ENCODE measurements at places on chromosomes 2 and 18. TPM values are rescaled to one million over a fixed set of nuclear protein-coding genes. Genes with fewer than 3 reads are reported as not detected.

DNA sequence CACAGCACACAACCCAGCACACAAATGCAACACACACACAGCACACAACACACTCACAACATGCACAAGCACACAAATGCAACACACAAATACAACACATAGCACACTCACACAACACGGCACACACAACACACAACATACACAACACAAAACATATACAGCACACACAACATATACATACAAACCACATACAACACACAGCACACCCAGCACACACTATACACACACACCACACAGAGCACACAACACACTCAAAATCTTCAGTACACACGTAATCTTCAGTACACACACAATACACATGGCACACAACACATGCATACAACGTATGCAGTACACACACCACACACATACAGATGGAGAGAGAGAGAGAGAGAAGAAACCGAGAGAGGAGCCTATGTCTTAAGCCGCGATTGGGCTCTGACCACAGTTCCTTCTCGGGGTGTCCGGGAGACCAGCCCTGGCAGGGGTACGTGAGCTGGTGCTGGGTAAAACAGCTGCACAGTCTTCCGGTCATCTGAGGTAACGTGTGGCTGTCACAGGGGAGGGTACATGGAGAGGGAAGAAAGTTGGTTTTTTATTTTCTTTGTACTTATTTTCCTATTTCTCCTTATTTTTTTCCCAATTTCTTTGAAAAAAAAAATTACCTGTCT is 25.1 kb downstream of the POU3F3 start:
- no peak overlapping the region for H3K27ac ChIP-seq
- H3K27me3 ChIP-seq, result peaks cover 50% of the 10 kb centered on the region
- no peak overlapping the region for H3K4me3 ChIP-seq
- H3K36me3 ChIP-seq, result no peaks in the 10 kb centered on the region

GRCh38 chr18:62584241-62585120 is 61.7 kb downstream of the ZCCHC2 start:
- peaks cover 11% of the 10 kb centered on the region for H3K36me3 ChIP-seq
- H3K27ac ChIP-seq, result peak overlapping the region; percentile 90
- peak; percentile 87 for DNase-seq
- peaks cover 35% of the 10 kb centered on the region for H3K4me1 ChIP-seq

- DNase-seq, result no peak
- H3K27ac ChIP-seq, result peak overlapping the region; percentile 84
- no peaks in the 10 kb centered on the region for H3K36me3 ChIP-seq
- no peaks in the 10 kb centered on the region for H3K27me3 ChIP-seq
- H3K4me1 ChIP-seq, result peaks cover 47% of the 10 kb centered on the region
Observed at GRCh38 chr2:101710036-101710435, 12.5 kb downstream of the MAP4K4 start.

- H3K4me3 ChIP-seq, result no peak overlapping the region
- peaks cover 2% of the 10 kb centered on the region for H3K4me1 ChIP-seq
- no peaks in the 10 kb centered on the region for H3K36me3 ChIP-seq
- no peak for DNase-seq
Observed at GRCh38 chr2:43333656-43334144, 107.3 kb upstream of the ZFP36L2 start.

DNA sequence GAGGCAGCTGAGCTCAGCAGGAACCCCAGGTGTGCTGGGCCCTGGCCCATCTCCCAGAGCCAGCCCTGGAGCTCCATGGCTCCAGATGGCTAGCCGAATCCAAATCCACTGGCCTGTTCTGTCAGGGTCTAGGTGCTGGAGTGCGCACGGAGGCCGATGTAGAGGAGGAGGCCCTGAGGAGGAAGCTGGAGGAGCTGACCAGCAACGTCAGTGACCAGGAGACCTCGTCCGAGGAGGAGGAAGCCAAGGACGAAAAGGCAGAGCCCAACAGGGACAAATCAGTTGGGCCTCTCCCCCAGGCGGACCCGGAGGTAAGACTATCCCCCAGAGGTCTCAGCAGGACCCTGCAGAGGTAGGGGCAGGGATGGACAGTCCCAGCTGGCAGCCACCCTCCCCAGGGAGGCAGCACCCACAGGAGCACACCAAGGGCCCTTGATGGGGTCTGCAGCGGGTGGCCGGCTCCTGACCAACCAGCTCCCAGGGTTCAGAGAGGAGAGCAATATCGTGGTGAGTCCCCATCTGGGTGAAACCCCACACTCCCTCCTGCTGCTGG is 26.1 kb upstream of the PRLH start:
- H3K27me3 ChIP-seq, result no peaks in the 10 kb centered on the region
- DNase-seq, result no peak
- no peaks in the 10 kb centered on the region for H3K36me3 ChIP-seq
- no peaks in the 10 kb centered on the region for H3K4me1 ChIP-seq

DNA sequence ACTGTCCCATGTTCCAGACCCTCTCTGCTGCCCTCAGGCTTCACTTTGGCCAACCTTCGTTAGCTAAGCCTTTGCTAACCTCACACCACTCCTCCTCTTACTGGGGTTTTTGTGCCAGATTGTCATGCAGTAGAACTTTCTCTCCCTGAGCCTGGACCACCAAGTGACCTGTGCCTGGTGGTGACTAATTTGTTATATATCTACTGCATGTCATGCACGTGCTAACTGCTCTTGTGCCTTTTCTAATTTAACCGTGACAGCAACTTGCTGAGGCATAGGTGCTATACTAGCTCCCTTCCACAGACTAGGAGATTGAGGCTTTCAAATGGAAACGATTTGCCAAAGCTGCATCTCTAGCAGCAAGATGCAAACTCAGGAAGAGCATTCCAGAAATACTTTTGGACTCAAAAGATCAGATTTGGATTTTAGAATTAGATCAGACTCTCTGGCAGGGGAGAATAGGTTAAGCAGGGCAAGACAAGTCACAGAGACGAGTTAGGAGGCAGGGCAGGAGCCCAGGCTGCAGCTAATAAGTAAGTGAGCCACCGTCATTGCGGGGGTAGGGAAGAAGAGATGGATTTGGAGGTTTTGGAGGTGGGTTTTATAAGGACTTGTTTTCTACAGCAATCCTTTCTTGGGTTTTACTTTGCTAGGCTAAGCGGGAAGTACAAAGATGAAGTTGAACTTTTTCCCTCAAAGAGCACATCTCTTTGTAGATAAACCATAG is 1.8 kb downstream of the PPP1R7 start:
- no peak for DNase-seq
- H3K27ac ChIP-seq, result no peak overlapping the region
- peak overlapping the region; percentile 99 for H3K4me3 ChIP-seq
- H3K27me3 ChIP-seq, result no peaks in the 10 kb centered on the region
- H3K36me3 ChIP-seq, result no peaks in the 10 kb centered on the region

- H3K4me1 ChIP-seq, result peaks cover 13% of the 10 kb centered on the region
- H3K36me3 ChIP-seq, result no peaks in the 10 kb centered on the region
- H3K27me3 ChIP-seq, result peaks cover 17% of the 10 kb centered on the region
- H3K27ac ChIP-seq, result no peak overlapping the region
Observed at GRCh38 chr18:25352629-25353005, 651 bp upstream of the ZNF521 start.

- H3K36me3 ChIP-seq, result no peaks in the 10 kb centered on the region
- H3K4me3 ChIP-seq, result no peak overlapping the region
- no peaks in the 10 kb centered on the region for H3K27me3 ChIP-seq
Observed at GRCh38 chr2:107334306-107334705, 448.3 kb upstream of the ST6GAL2 start.

- H3K4me1 ChIP-seq, result no peaks in the 10 kb centered on the region
Observed at GRCh38 chr2:204346906-204347305, 198.4 kb upstream of the PARD3B start.

GRCh38 chr2:63819256-63819655 is 22.4 kb upstream of the UGP2 start:
- no peaks in the 10 kb centered on the region for H3K36me3 ChIP-seq
- H3K27me3 ChIP-seq, result no peaks in the 10 kb centered on the region
- H3K27ac ChIP-seq, result no peak overlapping the region
- no peak for DNase-seq

GRCh38 chr2:19579461-19579860 is 221.0 kb upstream of the OSR1 start:
- no peak for DNase-seq
- H3K4me1 ChIP-seq, result no peaks in the 10 kb centered on the region
- H3K27ac ChIP-seq, result no peak overlapping the region
- no peaks in the 10 kb centered on the region for H3K36me3 ChIP-seq
- peaks cover 6% of the 10 kb centered on the region for H3K27me3 ChIP-seq

- no peaks in the 10 kb centered on the region for H3K36me3 ChIP-seq
- H3K4me1 ChIP-seq, result no peaks in the 10 kb centered on the region
- no peak overlapping the region for H3K4me3 ChIP-seq
- DNase-seq, result no peak
- H3K27me3 ChIP-seq, result no peaks in the 10 kb centered on the region
Observed at GRCh38 chr2:239110595-239111048, 262.7 kb downstream of the TWIST2 start.

DNA sequence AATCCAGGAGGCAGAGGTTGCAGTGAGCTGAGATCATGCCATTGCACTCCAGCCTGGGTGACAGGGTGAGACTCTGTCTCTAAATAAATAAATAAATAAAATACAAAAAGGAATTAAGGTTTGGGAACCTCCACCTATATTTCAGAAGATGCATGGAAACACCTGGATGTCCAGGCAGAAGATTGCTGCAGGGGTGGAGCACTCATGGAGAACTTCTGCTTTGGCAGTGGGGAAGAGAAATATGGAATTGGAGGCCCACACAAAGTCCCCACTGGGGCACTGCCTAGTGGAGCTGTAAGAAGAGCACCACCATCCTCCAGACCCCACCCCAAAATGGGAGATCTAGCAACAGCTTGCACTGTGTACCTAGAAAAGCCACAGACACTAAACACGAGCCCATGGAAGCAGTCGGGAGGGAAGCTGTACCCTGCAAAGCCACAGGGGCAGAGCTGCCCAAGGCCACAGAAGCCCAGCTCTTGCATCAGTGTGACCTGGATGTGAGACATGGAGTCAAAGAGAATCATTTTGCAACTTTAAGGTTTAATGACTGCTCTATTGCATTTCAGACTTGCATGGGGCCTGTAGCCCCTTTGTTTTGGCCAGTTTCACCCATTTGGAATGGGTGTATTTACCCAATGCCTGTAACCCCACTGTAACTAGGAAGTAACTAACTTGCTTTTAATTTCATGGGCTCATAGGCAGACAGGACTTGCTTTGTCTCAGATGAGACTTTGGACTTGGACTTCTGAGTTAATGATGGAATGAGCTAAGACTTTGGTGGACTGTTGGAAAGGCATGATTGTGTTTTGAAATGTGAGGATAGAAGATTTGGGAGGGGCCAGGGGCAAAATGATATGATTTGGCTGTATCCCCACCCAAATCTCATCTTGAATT is 265.3 kb downstream of the ZEB2 start:
- H3K4me1 ChIP-seq, result peaks cover 24% of the 10 kb centered on the region
- no peak overlapping the region for H3K4me3 ChIP-seq
- no peak overlapping the region for H3K27ac ChIP-seq
- H3K36me3 ChIP-seq, result peaks cover 38% of the 10 kb centered on the region
- DNase-seq, result no peak

- peak overlapping the region; percentile 76 for H3K4me3 ChIP-seq
- no peaks in the 10 kb centered on the region for H3K36me3 ChIP-seq
- peak; percentile 73 for DNase-seq
- no peaks in the 10 kb centered on the region for H3K27me3 ChIP-seq
- H3K4me1 ChIP-seq, result peaks cover 48% of the 10 kb centered on the region
Observed at GRCh38 chr2:105737980-105738657, 6.6 kb upstream of the NCK2 start.

GRCh38 chr2:89831641-89832498 is 1140.4 kb downstream of the RPIA start:
- DNase-seq, result no peak
- no peaks in the 10 kb centered on the region for H3K27me3 ChIP-seq
- no peak overlapping the region for H3K4me3 ChIP-seq
- no peak overlapping the region for H3K27ac ChIP-seq
- peaks cover 13% of the 10 kb centered on the region for H3K4me1 ChIP-seq

Gene CMPK2
- 3.4 TPM for total RNA-seq

Gene IGFBP2
- total RNA-seq, result not detected

Gene SIGLEC15
- not detected for total RNA-seq

Gene TMEM37
- not detected for total RNA-seq

Gene CCDC141
- 26.8 TPM for total RNA-seq

Gene RBM45
- total RNA-seq, result 16.6 TPM

All from naive thymus-derived CD8-positive, alpha-beta T cell (primary cell).